ENCODE measurements at places on chromosomes 11 and 22.

- H3K27me3 ChIP-seq: no peaks in the 10 kb centered on the region
- H3K4me3 ChIP-seq: no peak overlapping the region
- no peaks in the 10 kb centered on the region for H3K4me1 ChIP-seq
- no peak for DNase-seq
- no peak overlapping the region for H3K27ac ChIP-seq
Measured at GRCh38 chr11:30786256-30787110, 200.3 kb upstream of the MPPED2 start.

DNA sequence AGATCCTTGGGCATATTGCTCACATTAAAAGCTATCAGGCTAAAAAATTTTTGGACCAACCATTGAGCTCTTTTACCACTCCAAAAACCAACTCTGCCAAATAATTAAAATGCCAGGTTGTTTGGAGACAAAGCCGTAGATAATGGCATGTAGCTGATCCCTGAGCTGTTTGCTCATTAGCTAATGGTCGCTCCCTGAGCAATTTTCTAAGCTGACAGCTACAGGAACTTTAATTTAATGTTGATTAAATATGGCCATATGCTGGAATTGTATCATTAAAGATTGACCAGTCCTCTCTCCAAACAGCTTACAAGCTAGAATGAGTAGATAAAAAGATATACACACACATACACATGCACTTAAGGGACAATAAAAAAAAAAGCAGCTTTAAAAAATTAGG lies 216.2 kb upstream of the ARHGAP20 start:
- DNase-seq: no peak
- no peaks in the 10 kb centered on the region for H3K4me1 ChIP-seq
- H3K27me3 ChIP-seq: no peaks in the 10 kb centered on the region
- no peak overlapping the region for H3K27ac ChIP-seq
- H3K36me3 ChIP-seq: no peaks in the 10 kb centered on the region

- H3K36me3 ChIP-seq: no peaks in the 10 kb centered on the region
- H3K4me1 ChIP-seq: no peaks in the 10 kb centered on the region
- no peaks in the 10 kb centered on the region for H3K27me3 ChIP-seq
- H3K27ac ChIP-seq: no peak overlapping the region
- H3K4me3 ChIP-seq: no peak overlapping the region
Measured at GRCh38 chr22:38513063-38513462, 7.0 kb upstream of the DDX17 start.

GRCh38 chr22:45612940-45613339 lies 58.7 kb upstream of the ATXN10 start:
- H3K27me3 ChIP-seq: no peaks in the 10 kb centered on the region
- no peak overlapping the region for H3K27ac ChIP-seq
- H3K4me1 ChIP-seq: no peaks in the 10 kb centered on the region
- DNase-seq: no peak
- no peaks in the 10 kb centered on the region for H3K36me3 ChIP-seq
- H3K4me3 ChIP-seq: no peak overlapping the region

GRCh38 chr11:28628412-28628811 lies 520.2 kb downstream of the METTL15 start:
- H3K27me3 ChIP-seq: no peaks in the 10 kb centered on the region
- H3K4me3 ChIP-seq: no peak overlapping the region
- DNase-seq: no peak
- no peaks in the 10 kb centered on the region for H3K36me3 ChIP-seq

DNA sequence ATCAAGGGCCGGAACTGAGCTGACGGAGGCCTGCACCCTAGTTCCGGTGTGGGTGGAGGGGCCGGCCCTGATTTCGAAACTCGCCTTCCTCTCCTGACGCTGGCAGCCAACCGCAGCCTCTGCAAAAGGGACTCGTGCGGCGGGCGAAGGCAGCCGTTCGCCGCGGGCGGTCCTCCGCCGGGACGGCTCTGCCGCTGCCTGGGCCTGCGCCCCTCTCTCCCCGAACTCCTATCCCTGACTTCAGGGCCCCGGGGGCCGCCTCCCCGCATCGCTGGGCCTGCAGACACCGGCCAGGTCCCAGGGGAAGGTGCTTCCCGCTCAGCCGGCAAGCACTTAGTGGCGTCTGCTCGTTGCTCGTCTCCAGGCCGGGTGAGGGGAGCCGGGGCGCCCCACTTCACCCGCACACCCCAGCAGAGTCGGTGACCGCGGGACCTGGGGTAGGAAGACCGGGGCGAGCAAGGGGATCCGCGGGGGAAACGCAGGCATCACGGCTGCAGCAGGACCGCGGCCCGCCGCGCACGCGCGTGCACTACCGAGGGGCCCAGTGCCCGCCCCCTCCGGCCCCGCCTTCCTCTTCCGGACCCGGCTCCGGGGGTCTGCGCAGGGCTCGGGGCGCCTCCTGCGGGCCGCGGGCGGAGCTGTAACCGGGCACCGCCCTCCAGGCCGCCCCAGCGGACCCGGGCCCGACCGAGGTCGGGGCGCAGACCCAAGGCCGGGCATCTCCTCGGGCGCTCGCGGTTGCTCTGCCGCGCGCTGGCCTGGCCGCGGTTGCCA lies 464 bp upstream of the ANKRD13D start:
- H3K36me3 ChIP-seq: peaks cover 11% of the 10 kb centered on the region
- peak overlapping the region; percentile 95 for H3K27ac ChIP-seq
- H3K27me3 ChIP-seq: no peaks in the 10 kb centered on the region
- peaks cover 15% of the 10 kb centered on the region for H3K4me1 ChIP-seq
- peak; percentile 87 for DNase-seq

DNA sequence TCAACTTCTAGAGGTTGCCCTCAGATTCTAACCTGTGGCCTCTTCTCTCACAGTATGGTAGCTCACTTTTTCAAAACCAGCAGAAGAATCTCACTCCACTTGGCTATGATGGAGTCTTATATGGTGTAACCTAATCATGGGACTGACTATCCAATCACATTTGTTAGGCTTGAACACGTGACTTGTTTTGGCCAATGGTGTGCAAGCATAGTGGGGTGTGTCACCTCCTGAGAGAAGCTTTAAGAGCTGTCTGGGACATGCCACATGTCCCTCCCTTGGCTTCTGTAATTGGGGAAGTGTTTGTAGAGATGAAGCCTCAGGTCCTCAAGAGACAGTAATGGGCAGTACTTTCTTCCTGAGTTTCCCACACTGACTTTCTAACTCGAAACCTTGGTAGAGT lies 12.8 kb upstream of the SMIM38 start:
- no peaks in the 10 kb centered on the region for H3K36me3 ChIP-seq
- no peak for DNase-seq
- no peak overlapping the region for H3K27ac ChIP-seq
- H3K27me3 ChIP-seq: no peaks in the 10 kb centered on the region
- H3K4me3 ChIP-seq: no peak overlapping the region
- no peaks in the 10 kb centered on the region for H3K4me1 ChIP-seq

GRCh38 chr11:110526323-110526722 lies 96.6 kb downstream of the FDX1 start:
- H3K36me3 ChIP-seq: no peaks in the 10 kb centered on the region
- H3K27me3 ChIP-seq: no peaks in the 10 kb centered on the region
- H3K27ac ChIP-seq: no peak overlapping the region
- H3K4me1 ChIP-seq: no peaks in the 10 kb centered on the region
- DNase-seq: no peak

GRCh38 chr11:46918083-46918787 lies at the start of gene LRP4:
LRP4 (minus strand) TSS chr11:46918550; CDS start chr11:46918379, 171 bp downstream.
- H3K27me3 ChIP-seq: peaks cover 3% of the 10 kb centered on the region
- no peaks in the 10 kb centered on the region for H3K36me3 ChIP-seq
- peak; percentile 62 for DNase-seq
- peak within 1 kb of the TSS; percentile 86 for H3K4me3 ChIP-seq

GRCh38 chr11:17350455-17351171 lies 987 bp upstream of the NCR3LG1 start:
- no peak for DNase-seq
- H3K4me3 ChIP-seq: no peak overlapping the region
- no peaks in the 10 kb centered on the region for H3K36me3 ChIP-seq
- no peak overlapping the region for H3K27ac ChIP-seq
- no peaks in the 10 kb centered on the region for H3K27me3 ChIP-seq

DNA sequence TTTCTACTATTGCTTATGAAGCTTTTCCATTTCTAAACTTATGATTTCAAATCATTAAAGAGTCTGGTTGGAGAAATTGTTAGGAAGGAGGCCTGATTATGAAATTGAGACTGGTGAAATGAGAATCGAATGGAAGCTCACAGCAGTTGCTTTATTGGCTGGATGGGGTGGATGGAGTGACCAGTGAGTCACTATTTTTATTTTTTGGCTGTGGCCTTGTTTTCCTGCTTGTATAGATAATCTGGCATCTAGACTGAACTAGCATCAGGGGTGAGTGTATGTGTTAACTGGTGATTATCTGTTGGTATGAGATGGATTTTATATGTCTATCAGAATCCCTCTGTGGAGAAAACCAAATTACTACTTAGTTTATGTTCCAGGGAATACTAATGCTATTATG lies 36.2 kb downstream of the UVRAG start:
- no peak overlapping the region for H3K27ac ChIP-seq
- no peaks in the 10 kb centered on the region for H3K4me1 ChIP-seq
- DNase-seq: no peak
- no peaks in the 10 kb centered on the region for H3K36me3 ChIP-seq

DNA sequence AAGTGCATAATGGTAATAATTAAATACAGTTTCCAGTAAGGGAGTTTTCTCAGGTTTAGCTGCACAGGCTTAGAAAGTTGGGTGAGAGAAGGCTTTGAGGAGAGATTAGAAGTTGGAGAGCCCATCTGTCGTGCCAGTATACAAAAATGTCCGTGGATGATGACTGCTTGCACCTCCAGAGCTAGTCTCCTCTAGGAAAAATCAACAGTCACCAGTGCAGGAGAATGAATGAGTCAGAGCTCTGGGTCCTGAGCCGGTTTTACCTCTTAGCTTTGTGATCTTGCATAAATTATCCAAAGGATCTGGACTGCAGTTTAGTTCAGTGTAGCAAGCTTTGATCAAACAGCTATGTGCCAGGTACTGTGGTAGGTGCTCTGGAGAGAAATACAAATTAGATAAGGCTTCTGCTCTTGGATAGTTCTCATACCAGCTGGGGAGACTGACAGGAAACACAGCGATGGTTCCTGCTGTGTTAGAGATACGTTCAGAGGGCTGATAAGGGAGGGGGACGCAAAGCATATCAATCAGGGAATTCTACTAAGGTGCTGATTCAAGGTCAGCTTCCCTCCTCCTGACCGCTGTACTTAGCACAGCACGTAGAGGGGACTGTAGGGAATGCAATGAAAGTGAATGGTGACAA lies 125.9 kb downstream of the TEAD1 start:
- no peaks in the 10 kb centered on the region for H3K36me3 ChIP-seq
- DNase-seq: peak; percentile 48
- H3K27ac ChIP-seq: peak overlapping the region; percentile 15
- peaks cover 24% of the 10 kb centered on the region for H3K4me1 ChIP-seq

DNA sequence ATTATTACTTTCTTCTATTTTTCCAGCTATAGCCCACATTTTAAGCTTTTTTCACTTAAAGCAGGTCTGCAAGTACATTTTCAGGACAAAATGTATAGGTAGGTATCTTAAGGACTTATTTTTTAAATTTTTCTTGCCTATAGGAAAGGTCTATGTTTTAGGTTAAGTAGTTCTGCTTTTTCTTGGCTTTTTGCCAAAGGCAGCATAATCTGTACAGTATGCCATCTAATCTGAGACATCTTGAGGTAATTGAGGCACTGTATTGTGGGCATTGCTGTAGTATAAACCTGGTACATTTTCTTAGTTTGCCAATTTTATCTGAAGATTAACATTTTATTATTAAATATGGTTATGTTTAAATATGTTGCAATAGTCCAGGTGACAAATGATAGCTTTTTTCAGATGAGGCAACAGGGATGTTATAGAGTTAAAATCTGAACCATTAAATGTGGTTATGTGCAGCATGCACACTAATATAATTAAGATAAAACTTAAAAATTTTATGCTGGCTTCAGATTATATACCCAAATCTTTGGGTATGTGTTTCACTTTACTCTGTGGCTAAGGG lies 42.9 kb downstream of the QSER1 start:
- H3K4me1 ChIP-seq: no peaks in the 10 kb centered on the region
- peaks cover 6% of the 10 kb centered on the region for H3K36me3 ChIP-seq

- H3K4me1 ChIP-seq: no peaks in the 10 kb centered on the region
- no peak overlapping the region for H3K27ac ChIP-seq
- H3K36me3 ChIP-seq: no peaks in the 10 kb centered on the region
- no peak for DNase-seq
Measured at GRCh38 chr11:130947481-130947880, 31.2 kb upstream of the SNX19 start.

DNA sequence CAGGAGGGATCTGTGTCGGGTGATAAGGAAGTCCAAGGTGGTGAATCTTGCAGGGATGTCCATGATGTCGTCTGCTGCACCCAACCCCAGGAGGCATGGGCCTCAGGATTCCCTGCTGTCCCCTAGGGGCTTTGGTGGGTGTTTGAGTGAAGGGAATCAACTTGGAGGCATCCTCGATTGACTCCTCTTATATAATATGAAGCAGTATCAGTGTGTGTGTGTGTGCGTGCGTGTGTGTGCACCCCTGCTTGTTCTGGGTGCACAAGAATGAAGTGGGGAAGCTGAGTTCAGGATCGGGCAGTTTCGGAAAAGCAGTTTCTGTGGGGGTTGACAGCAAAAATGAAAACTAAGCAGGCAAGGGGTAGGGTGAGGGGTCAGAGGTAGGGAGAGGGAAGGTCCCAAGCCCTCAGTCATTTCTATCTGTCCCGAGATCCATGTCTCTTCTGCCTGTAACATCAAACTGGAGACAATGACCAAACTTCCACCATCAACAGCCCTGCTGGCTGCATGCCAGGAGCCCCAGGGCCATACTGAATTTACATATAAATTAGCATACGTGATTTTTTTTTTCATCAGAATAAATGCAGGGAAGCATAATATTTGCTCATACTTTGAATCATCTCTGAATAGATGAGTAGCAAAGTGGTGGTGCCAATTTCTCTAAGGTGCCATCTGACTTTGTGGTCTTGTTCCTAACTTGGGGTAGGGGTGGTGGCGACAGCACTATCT lies 2.0 kb downstream of the NTM start:
- H3K27me3 ChIP-seq: peaks cover 7% of the 10 kb centered on the region
- H3K4me1 ChIP-seq: no peaks in the 10 kb centered on the region
- no peak overlapping the region for H3K4me3 ChIP-seq

- H3K36me3 ChIP-seq: no peaks in the 10 kb centered on the region
- H3K27me3 ChIP-seq: no peaks in the 10 kb centered on the region
- H3K4me1 ChIP-seq: no peaks in the 10 kb centered on the region
- no peak overlapping the region for H3K4me3 ChIP-seq
- DNase-seq: peak; percentile 27
- H3K27ac ChIP-seq: no peak overlapping the region
Measured at GRCh38 chr22:17910561-17911311, 113.6 kb downstream of the MICAL3 start.

- H3K27ac ChIP-seq: no peak overlapping the region
- H3K27me3 ChIP-seq: peaks cover 20% of the 10 kb centered on the region
- H3K4me1 ChIP-seq: no peaks in the 10 kb centered on the region
- no peak for DNase-seq
- H3K36me3 ChIP-seq: no peaks in the 10 kb centered on the region
Measured at GRCh38 chr11:61552108-61552635, 28.7 kb downstream of the SYT7 start.
